ENCODE measurements at places on chromosomes 12 and 14. TPM values are rescaled to one million over a fixed set of nuclear protein-coding genes. Genes with fewer than 3 reads are reported as not detected.

DNA sequence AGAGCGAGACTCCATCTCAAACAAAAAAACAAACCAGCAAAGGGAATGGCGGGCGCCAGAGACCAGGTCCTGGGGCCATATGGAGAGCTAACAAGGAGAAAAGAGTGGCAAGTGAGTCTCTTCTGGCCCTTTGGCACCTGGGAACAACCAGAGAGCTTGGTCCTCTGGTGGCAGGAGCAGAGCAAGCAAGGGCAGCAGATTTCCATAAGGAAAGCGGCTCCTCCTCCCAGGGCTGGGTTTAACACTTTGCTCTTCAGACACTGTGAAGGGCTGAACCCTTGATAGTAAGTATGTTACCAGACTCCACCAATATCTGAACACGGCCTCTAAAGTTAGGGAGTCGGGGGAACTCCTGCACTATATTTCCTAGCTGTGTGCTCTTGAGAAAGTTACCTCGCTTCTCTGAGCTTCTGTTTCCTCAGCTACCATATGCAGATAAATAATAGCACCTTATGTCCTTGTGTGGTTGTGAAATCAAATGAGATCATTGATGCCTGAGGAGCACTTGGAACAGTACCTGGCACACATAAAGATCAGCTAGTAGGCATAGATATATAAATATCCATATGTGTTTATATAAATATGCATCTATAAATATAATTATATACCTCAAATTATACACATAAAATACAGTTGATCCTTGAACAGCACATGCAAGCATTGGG lies 33.4 kb upstream of the PLEKHG6 start:
- no peak for DNase-seq

- DNase-seq: no peak
Measured at GRCh38 chr12:21615431-21615830, 10.8 kb upstream of the GYS2 start.

KRT81 gene
- total RNA-seq: 2.5 TPM

GRCh38 chr12:40192704-40193255 lies 32.0 kb upstream of the LRRK2 start:
- no peak for DNase-seq

DNA sequence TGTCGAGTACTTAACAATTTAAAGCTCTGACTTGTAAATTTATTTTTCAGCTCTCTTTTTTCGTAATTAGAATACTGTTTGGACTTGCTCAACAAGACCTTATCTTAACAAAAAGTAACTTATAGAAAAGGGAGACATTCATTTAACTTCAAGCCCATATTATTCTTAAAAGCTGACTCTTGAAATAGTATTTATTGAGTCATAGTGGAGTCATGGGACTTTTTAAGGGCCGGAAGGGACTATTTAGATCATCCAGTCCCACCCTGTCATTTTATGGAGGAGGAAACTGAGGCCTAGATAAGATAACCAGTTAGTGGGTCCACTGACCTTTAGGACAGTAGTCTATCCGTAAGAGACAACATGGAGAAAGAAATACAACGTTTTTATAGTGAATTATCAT lies 1.5 kb downstream of the RAP1B start:
- DNase-seq: no peak

KRT72 gene
- not detected for total RNA-seq

VAMP1 gene
- total RNA-seq: 7.7 TPM

DNA sequence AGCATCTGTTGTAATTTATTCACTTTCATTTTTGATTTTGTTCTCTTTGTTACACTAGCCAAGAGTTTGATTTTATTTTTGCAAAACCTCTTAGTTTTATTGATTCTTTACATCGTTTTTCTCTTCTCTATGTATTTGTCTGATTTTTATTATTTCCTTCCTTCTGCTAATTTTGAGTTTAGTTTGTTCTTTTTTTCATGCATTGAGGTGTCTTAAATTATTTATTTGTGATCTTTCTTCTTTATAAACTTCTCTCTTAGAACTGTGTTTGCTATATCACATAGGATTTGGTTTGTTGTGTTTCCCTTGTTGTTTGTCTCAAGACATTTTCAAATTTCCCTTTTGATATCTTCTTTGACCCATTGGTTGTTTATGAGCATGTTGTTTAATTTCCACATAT lies 51.7 kb upstream of the NFKBIA start:
- no peak for DNase-seq

DNA sequence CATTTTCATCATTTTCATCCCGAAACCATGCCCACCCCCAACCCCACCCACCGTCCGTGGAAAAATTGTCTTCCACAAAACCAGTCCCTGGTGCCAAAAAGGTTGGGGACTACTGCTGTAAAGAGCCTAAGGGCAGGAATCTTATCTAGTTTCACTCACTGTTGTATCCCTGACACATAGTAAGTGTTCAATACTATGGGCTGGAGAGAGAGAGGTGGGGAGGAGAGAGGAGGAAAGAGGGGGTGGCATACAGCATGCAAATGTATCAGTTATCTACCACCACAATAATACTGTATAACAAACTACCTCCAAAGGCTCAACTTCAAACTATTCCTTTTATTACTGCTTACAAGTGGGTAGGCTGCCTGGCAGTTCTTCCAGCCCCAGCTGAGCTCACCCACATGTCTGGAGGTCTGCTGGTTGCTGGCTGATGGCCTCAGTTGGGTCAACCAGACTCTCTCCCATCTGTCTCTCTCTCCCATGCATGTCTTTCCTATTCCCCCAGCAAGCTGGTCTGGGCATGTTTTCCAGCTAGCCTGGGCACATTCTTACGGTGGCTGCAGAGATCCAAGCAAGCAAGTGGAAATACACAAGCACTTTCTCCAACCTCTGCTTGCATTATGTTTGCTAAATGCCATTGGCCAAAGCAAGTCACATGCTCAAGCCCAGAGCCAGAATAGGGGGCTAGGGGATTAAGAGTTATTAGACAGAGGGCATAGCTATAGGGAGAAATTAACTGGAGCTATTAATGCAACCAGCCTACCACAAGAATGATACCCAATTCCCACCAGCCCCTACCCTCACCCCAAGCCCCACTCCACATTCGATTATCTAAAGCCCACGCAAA lies 31.6 kb upstream of the FICD start:
- DNase-seq: no peak

DNA sequence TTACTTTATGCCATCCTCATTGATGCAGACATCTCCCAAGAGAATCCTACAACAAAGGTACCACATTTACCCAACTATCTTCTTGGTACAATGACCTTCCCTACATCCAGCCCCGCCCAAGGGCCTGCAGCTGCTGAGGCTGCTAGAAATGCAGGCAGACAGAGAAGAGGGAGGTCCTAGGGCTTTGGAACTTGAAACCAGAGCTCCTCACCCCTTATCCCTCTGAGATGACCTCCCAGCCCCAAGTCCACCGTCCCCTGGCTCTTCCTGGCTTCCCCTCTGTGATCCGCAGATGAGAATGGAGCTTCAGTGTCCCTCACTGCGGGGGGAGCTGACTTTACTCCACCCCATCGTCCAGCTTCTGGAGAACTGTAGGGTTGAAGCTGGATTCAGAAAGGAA lies 1.6 kb upstream of the TNFRSF1A start:
- no peak for DNase-seq

DNA sequence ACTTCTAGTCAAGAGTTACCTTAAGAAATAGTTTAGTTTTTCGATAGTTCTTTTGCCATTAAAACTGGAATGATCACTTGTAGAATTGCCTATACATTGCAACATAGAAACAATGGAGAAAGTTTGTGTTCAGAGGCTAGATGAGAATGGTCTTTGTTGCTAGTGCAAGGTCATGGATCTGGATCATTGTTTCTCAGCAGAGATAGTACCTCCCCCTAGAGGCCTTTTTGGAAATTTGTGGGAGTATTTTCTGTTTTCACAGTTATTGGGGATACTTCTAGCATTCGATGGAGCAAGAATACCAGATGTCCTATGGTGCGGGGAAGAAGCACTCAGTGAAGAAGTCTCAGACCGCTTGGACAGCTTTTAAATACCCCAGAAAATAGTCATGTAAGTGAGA lies 138.8 kb upstream of the HMGA2 start:
- DNase-seq: no peak

DNA sequence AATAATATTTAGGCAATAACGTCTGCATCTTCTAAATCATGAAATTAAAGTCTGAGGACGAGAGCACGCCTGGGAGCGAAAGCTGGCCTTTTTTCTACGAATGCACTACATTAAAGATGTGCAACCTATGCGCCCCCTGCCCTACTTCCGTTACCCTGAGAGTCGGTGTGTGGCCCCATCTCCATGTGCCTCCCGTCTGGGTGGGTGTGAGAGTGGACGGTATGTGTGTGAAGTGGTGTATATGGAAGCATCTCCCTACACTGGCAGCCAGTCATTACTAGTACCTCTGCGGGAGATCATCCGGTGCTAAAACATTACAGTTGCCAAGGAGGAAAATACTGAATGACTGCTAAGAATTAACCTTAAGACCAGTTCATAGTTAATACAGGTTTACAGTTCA lies 19.3 kb downstream of the CKB start:
- DNase-seq: no peak

GRCh38 chr12:96636895-96637294 lies 147.5 kb downstream of the CFAP54 start:
- DNase-seq: no peak

GRCh38 chr12:1644534-1645438 lies 15.8 kb downstream of the WNT5B start:
- no peak for DNase-seq

All from PC-9 (cell line).